MCF 10A (cell line): ENCODE measurements at places on chromosomes 2 and 18. TPM values are rescaled to one million over a fixed set of nuclear protein-coding genes. Genes with fewer than 3 reads are reported as not detected.
A peak's percentile ranks its signal among the peaks of the same experiment; 100 is the strongest.

The CHST10 gene
- 2.3 and 4.0 TPM in 2 replicates for total RNA-seq

The INSIG2 gene
- 15.0 and 28.4 TPM in 2 replicates for total RNA-seq

The SH3RF3 gene
- 21.0 and 21.7 TPM in 2 replicates for total RNA-seq

DNA sequence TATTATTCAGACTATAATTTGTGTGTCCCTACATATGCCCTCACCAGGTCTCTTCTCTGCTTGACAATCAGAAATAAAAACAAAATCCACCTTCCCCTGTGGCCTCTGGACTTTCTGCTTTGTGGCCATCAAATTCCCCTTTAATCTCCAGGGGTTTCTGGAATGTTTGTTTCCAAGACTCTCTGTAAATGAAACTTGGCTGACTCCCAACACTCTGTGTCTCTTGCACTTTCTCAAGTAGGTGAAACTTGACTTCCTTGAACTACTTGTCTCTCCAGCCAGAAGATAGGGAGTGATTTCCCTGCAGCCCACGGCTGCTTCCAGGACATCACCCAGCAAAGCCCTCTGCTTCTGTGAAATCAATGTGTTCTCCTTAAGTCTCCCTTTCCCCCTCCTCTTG, 54.1 kb upstream of the AQP4 start:
- no peak overlapping the region for H3K4me3 ChIP-seq
- peaks cover 5% of the 10 kb centered on the region for H3K27me3 ChIP-seq
- no peak overlapping the region for H3K27ac ChIP-seq

DNA sequence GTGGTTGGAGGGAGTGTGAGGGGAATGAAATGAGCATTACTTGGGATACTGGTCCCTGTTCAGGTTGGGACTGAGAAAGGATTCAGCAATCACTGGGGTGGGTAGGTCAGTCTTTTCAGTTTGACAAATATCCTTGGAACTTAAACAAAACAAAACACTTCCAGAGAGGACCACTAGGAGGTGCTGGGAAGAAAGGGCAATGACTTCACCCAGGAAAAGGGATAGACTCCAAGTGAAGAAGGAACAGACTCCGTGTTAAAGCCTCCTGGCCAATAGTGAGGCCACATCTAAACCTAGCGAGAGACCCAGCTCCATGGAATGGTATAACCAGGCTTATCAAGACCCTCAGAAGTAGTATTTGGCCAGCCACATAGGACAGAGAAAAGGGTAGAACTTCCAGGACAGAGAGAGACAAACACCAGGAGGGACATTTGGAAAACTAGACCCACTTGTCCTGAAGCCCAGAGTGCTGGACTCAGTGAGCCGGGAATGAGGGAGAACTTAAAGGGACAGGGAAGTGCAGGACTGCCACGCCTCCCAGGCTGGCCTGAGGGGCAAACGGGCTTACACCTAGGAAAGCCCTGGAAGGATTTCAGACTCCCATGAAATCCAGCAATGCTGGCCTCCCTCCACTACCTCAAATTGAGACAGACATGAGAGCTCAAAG, 19.6 kb upstream of the KCNG3 start:
- H3K27me3 ChIP-seq = no peaks in the 10 kb centered on the region
- DNase-seq = peak; percentile 80
- H3K36me3 ChIP-seq = no peaks in the 10 kb centered on the region
- H3K4me1 ChIP-seq = peaks cover 7% of the 10 kb centered on the region
- no peak overlapping the region for H3K4me3 ChIP-seq

GRCh38 chr2:188850786-188851185, 123.4 kb upstream of the COL3A1 start:
- no peaks in the 10 kb centered on the region for H3K36me3 ChIP-seq
- no peak overlapping the region for H3K4me3 ChIP-seq
- peaks cover 6% of the 10 kb centered on the region for H3K4me1 ChIP-seq
- no peak overlapping the region for H3K27ac ChIP-seq
- no peaks in the 10 kb centered on the region for H3K27me3 ChIP-seq

GRCh38 chr2:30584116-30584515, 137.1 kb downstream of the LCLAT1 start:
- no peak for DNase-seq
- H3K4me1 ChIP-seq = no peaks in the 10 kb centered on the region

GRCh38 chr2:79660557-79660956, 147.7 kb downstream of the CTNNA2 start:
- H3K4me1 ChIP-seq = peaks cover 6% of the 10 kb centered on the region
- no peaks in the 10 kb centered on the region for H3K27me3 ChIP-seq
- no peak for DNase-seq
- no peak overlapping the region for H3K4me3 ChIP-seq

DNA sequence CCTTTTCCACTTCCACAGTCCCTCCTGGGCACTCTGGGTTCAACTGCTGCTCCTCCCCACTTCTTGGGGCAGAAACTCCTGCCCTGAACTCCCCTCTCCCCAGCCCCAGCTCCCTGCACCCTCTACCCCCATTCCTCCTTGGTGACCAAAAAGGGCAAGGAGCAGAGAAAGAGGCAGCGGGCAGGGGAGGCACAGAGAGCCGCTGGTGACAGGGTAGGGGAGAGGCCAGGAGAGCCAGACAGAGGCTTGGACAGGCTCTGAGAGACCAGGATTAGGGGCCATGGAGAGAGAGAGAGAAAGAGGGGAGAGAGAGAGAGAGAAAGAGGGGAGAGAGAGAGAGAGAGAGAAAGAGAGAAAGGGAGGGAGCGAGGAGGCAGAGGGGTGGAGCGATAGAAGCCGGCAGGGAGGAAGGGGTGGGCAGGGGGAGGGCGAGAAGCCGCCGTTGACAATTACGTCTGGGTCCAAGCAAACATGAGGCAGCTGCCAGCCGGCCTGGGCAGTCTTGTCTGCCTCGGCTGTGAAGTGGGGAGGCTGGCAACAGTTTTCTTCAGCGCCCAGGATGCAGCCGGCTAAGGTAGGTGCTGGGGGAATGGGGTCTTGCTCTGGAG, at the start of gene KCNIP3:
TSS of gene KCNIP3 (plus strand) at position 468 of the 608 bp plus-strand sequence. CDS start at position 560, 92 bp downstream.
- no peak for DNase-seq
- peaks cover 15% of the 10 kb centered on the region for H3K4me1 ChIP-seq
- peaks cover 12% of the 10 kb centered on the region for H3K27me3 ChIP-seq
- no peaks in the 10 kb centered on the region for H3K36me3 ChIP-seq

GRCh38 chr2:96501471-96501874, 3.7 kb downstream of the NEURL3 start:
- H3K36me3 ChIP-seq = no peaks in the 10 kb centered on the region
- no peak for DNase-seq
- no peak overlapping the region for H3K27ac ChIP-seq
- H3K4me3 ChIP-seq = no peak overlapping the region
- H3K4me1 ChIP-seq = peaks cover 9% of the 10 kb centered on the region
- no peaks in the 10 kb centered on the region for H3K27me3 ChIP-seq

DNA sequence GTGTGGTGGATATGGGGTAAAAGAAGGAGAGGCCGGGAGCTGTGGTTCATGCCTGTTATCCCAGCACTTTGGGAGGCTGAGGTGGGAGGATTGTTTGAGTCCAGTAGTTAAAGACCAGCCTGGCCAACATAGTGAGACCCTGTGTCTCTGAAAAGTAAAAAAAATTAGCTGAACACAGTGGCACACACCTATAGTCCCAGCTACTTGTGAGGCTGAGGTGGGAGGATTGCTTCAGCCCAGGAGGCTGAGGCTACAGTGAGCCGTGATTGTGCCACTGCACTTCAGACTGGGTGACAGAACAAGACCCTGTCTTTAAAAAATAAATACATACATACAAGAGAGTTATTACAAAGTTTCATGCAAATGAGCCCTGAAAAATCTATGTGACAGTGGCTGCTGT, 80.6 kb downstream of the SPTBN1 start:
- no peaks in the 10 kb centered on the region for H3K36me3 ChIP-seq
- no peak overlapping the region for H3K27ac ChIP-seq
- H3K4me1 ChIP-seq = peaks cover 19% of the 10 kb centered on the region
- DNase-seq = no peak

GRCh38 chr2:120430957-120431356, 85.0 kb downstream of the INHBB start:
- H3K27ac ChIP-seq = no peak overlapping the region
- H3K27me3 ChIP-seq = peaks cover 18% of the 10 kb centered on the region
- no peak for DNase-seq
- no peaks in the 10 kb centered on the region for H3K4me1 ChIP-seq
- H3K4me3 ChIP-seq = no peak overlapping the region

DNA sequence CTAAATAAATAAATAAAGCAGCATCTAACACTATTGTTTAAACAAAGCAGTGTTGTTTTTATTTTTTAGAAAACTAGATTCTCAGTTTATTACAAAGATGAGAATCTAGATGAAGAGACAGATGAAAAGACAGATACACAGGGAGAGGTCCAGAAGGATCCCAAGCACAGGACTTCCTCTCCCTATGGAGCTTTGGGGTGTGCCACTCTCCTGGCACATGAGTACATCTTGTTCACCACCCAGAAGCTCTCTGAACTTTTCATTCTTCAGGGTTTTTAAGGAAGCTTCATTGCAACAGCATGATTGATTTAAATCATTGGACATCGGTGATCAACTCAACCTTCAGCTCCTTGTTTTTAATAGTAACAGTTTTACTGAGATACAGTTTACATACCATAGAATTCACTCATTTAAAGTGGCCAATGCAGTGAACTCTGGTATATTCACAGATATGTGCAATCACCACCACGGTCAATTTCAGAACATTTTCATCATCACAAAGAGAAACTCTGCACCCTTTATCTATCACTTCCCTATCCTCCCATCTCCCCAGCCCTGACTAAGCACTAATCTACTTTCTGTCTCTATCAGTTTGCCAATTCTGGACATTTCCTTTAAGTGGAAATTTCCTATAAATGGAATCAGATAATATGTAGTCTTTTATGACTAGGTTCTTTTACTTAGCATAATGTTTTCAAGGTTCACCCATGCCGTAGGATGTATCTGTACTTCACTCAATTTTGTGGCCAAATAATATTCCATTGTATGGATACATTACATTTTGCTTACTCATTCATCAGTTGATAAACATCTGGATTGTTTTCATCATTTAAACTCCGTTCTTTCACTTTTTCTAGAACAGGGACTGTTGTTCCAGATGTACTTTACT, 62.3 kb upstream of the ZFP36L2 start:
- no peak overlapping the region for H3K27ac ChIP-seq
- H3K36me3 ChIP-seq = peaks cover 68% of the 10 kb centered on the region

GRCh38 chr2:143551971-143552650, 422.9 kb downstream of the ARHGAP15 start:
- H3K4me3 ChIP-seq = no peak overlapping the region
- DNase-seq = no peak
- no peaks in the 10 kb centered on the region for H3K4me1 ChIP-seq
- H3K27me3 ChIP-seq = no peaks in the 10 kb centered on the region

GRCh38 chr2:20752293-20752692, 70.6 kb downstream of the LDAH start:
- H3K4me1 ChIP-seq = no peaks in the 10 kb centered on the region
- no peak overlapping the region for H3K27ac ChIP-seq
- DNase-seq = no peak
- no peaks in the 10 kb centered on the region for H3K27me3 ChIP-seq
